ENCODE measurements at places on chromosomes 3 and 15. TPM values are rescaled to one million over a fixed set of nuclear protein-coding genes. Genes with fewer than 3 reads are reported as not detected.

The ACTRT3 gene
- 1.1 TPM for total RNA-seq

The PLSCR5 gene
- total RNA-seq: not detected

The GUCA1C gene
- total RNA-seq: not detected

The ZNF501 gene
- total RNA-seq: 6.4 TPM

The LEO1 gene
- total RNA-seq: 26.6 TPM

The OIP5 gene
- total RNA-seq: 7.1 TPM

The BTBD1 gene
- total RNA-seq: 50.9 TPM

The RBPMS2 gene
- 6.3 TPM for total RNA-seq

The SAMD7 gene
- not detected for total RNA-seq

The TM2D3 gene
- 54.0 TPM for total RNA-seq

The ITGB5 gene
- total RNA-seq: 69.6 TPM

The DCUN1D1 gene
- total RNA-seq: 40.5 TPM

The VPS18 gene
- total RNA-seq: 14.1 TPM

The SOX14 gene
- total RNA-seq: not detected

The ITIH1 gene
- not detected for total RNA-seq

The MCF2L2 gene
- 0.84 TPM for total RNA-seq

The HCLS1 gene
- 8.8 TPM for total RNA-seq

The PLSCR4 gene
- total RNA-seq: 72.7 TPM

The NR2F2 gene
- total RNA-seq: 36.8 TPM

The CHST14 gene
- 4.8 TPM for total RNA-seq

The DISP2 gene
- 23.4 TPM for total RNA-seq

The OR4M2 gene
- not detected for total RNA-seq

The FBXO40 gene
- not detected for total RNA-seq

The PRRT3 gene
- total RNA-seq: 1.2 TPM

The EXOSC7 gene
- 23.2 TPM for total RNA-seq

The SLC22A14 gene
- total RNA-seq: 0.12 TPM

The DAG1 gene
- 88.8 TPM for total RNA-seq

The ZNF860 gene
- 0.70 TPM for total RNA-seq

The CTDSPL gene
- total RNA-seq: 88.1 TPM

The C3orf52 gene
- 22.6 TPM for total RNA-seq

The SPINK8 gene
- total RNA-seq: not detected

The C2CD4A gene
- 1.9 TPM for total RNA-seq

The DNAJC13 gene
- total RNA-seq: 62.0 TPM

The ADAMTS9 gene
- total RNA-seq: 7.4 TPM

The SAXO2 gene
- total RNA-seq: 0.58 TPM

The CLDN18 gene
- total RNA-seq: not detected

The ETV5 gene
- 10.2 TPM for total RNA-seq

The CCDC33 gene
- total RNA-seq: not detected

The ARGFX gene
- not detected for total RNA-seq

The CCDC39 gene
- 0.09 TPM for total RNA-seq

The FAM3D gene
- total RNA-seq: 761 TPM

The CKMT1A gene
- total RNA-seq: 215 TPM

Data from mucosa of descending colon (tissue), 3 donors.